ENCODE measurements at places on chromosomes 6 and 20.

DNA sequence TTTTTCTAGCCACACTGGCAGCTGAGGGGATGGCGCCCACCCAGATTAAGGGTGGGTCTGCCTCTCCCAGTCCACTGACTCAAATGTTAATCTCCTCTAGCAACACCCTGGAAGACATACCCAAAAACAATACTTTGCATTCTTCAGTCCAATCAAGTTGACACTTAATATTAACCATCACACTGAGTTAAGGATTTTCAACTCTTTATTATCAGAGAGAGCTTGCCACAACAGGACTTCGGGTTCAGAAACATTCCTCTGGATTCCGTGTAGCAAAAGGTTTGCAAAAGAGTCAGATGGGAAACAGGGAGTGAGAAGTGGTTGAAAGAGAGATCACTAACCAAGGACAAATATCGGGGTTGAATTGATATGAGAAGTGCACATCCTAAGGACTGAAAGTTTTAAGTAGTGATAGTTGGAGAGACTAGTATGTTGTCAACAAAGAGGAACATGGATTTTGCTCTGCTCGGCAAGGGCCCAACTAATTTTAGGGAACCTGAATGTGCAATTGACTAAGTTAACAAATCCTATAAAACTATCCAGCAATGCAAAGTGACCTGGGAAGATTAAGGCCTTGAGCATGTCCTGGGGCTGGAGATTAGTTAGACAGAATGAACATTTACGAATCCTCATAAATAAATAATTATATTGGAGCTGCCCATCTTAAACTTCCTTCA is 137.0 kb upstream of the TENT5A start:
- DNase-seq, result no peak

DNA sequence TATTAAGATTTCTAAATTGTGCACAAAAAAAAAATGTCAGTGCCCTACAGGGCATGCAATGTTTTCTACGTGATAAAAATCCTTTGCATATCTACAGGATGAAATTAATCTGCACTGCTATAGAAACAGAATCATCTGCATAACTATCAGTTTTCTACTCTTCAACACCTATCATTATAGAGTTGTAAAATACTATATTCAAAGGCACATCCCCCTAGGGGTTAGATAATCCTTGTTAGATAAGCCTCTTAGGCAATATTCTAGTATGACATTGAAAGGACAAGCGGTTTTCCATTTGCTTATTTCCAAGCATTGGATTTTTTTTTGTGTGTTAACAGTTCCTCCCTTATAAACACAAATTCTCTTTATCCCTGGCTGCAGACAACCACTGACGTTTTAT is 98.7 kb upstream of the LAMA2 start:
- DNase-seq, result no peak

DNA sequence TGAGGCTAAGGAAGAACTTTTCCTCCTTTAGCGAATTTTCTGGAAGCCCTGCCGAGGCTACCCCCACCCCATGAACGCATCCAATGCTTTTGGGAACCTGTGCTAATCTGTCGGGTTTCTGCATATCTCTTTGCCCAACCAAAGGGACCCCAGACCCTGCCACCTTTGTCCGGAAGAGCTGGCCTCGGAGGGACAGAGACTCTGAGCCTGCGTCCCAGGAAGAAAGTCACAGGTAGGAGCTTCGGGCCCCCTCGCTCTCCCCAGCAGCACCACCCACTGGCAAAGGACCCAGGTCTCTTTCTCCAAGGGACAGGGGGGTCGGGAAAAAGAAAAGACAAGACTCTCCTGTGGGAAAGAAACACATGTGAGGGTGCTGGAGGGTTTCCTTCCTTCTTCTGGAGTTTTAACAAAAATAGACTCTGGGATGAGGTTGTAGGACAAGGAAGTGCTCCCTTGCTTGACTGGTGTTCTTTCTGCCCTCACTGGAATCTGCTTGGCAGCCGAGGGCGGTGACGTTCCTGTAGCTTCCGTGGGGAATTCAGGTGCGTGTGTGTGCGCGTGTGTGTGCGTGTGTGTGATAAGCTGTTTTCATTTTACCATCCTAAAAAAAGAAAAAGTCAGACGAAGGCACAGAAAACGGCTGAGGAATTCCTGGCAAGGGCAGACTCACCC is 16.3 kb upstream of the FOXC1 start:
- DNase-seq, result no peak

GRCh38 chr6:167303675-167304625 is 12.8 kb downstream of the UNC93A start:
- DNase-seq, result no peak

- no peak for DNase-seq
Observed at GRCh38 chr20:43824309-43825050, 90.2 kb upstream of the TOX2 start.

- no peak for DNase-seq
Observed at GRCh38 chr6:37745748-37746147, 48.1 kb upstream of the MDGA1 start.

GRCh38 chr6:100447081-100447899 is 17.4 kb downstream of the SIM1 start:
- no peak for DNase-seq

Measured in stimulated activated CD4-positive, alpha-beta T cell treated with anti-CD3 and anti-CD28 coated beads, Interleukin-1b, Interleukin-23, amount 100 ng/mL, for 1 hour (primary cell).